ENCODE measurements at places on chromosomes 16 and 17.

- DNase-seq = no peak
Measured at GRCh38 chr17:18862011-18862410, 4.1 kb downstream of the PRPSAP2 start.

DNA sequence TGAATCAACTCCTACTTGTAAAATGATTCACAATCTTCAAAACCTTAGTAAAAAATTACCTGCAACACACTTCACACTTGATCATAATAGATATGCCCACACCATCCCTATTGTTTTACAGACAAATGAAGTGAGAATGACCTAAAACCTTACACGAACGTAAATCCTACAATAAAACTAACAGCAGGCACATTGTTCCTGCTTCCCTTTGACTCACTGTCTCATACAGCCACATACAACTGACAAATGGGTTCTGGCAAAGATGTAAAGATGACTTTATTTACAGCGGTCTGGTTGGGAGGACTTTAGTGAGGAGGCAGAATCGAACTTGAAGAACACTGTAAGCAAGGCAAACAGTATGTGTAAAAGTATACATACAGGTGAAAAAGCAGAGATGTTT lies 188.7 kb downstream of the MYO1D start:
- no peak for DNase-seq

GRCh38 chr16:70495425-70496182 lies 27.8 kb downstream of the COG4 start:
- no peak for DNase-seq

DNA sequence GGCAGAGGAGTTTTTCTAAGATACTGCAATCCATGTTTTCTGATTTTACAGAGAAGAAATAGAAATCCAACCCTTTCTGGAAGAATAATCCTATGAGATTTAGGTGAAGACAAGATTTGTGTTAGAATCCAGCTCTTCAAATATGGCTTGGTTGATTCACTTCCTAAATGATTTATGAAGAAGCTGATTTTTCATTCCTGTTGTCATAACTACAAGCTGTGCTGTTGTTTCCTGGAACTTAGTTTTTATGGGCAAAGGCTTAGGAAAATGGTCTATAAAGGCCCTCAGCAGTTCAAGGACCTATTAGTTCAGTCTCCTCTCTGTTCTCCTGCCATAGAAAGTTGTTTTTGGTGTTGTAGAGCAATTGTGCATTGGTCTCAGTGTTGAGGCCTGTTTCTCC lies 174.2 kb upstream of the FAM20A start:
- no peak for DNase-seq

GRCh38 chr16:27844826-27845225 lies 218.7 kb downstream of the GSG1L start:
- DNase-seq = no peak
